Left cardiac atrium (tissue), 4 donors: ENCODE measurements at places on chromosomes 1 and 21. TPM values are rescaled to one million over a fixed set of nuclear protein-coding genes. Genes with fewer than 3 reads are reported as not detected.

Gene C1QC
- 121 TPM for total RNA-seq

Gene TNNT2
- 5,317 TPM for total RNA-seq

Gene STIL
- total RNA-seq, result 0.81 TPM

DNA sequence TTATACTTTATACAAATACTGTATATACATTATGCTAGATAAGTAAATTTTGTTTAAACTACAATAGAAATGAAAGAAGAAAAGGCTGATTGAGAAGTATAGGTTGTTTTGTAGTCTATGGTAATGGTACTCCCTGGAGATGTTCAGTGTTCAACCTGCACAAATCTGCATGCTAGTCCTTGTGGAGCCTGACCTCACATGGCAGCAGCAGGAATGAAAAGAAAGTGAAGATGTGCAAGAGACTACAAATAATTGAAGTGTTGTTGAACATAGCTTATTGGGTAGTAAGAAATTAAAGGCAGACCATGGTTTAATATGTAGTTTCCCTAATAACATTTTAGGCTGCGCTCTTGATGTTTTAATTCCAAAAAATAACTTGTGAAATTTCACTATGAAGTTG lies 201.2 kb downstream of the TGFB2 start:
- DNase-seq, result no peak

DNA sequence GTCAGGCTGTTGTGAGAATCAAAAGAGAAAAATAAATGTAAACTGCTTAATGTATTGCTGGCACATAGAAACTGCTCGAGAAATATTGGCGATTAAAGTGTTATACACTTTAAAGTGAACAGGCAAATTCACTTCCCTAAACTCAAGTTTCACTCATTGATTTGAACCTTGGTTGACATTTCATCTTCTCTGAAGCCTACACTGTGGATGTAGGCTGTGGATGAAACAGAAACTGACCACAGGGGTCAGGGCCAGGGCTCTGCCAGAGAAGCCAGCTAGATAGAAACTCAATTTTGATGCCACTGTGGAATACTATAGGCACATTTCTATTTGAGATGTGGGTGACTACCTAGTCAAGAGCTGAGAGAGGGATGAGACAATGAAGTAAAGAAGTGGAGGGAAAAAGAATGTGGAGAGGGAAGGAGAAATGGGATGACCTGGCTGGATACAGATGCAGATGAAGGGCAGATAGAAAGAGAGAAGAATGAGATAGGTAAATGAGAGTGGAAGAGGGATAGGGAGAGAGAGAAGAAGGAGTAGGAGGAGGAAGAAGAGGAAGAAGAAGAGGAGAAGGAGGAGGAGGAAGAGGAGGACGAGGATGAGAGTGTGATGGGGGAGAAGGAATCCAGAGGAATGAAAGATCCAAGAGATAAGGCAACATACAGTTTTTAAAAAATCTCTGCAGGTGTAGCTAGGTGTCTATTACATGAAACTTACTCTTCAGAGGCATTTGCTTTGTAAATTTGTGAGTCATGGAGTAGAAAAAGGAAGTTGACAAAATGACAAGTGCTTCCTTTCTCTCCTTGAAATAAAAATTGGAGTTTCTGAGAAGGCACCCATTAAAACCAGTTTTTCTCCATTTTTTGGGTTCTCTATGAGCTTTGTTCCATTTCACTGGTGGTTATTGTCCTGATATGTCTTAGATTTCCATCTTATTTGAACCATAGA lies 17.4 kb upstream of the CD1D start:
- no peak for DNase-seq

- DNase-seq, result no peak
Measured at GRCh38 chr1:218211241-218211640, 73.9 kb upstream of the RRP15 start.
